ENCODE measurements at places on chromosomes 2 and 18.

DNA sequence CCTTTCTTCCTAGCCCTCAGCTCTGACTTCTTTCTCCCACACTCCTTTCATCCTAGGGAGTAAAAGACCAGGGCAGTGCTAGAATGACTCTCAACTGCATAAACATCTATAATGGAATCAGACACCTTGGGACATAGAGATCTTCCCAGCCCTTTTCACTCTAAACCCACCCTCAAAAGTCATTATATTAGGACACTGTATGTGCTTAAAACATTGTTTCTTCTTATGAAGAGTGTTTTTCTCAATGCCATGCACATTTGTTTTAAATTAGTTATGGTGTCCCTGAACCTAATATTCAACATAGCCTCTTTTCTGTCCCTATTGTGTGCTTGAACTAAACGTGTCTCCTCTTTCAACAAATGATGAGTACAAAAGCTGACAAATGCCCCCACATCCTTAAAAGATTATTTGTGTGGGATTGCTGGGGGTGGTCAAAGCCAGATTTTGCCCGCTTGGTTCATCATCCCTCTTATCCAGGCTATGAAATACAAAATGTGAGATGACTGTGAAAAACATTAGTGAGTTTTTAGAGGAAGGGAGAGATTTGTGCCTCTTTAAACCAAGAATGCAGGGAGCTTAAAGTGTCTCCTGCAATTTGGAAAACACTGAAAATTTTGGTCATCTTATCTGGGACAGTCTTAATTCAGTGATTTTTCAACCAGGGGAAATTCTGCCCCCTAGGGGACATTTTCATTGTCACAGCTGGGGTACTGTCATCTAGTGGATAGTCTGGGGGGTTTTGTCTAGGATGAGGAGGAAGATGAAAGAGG is 29.0 kb downstream of the SERPINB5 start:
- DNase-seq = no peak

GRCh38 chr2:238290091-238290509 is 1.7 kb upstream of the PER2 start:
- no peak for DNase-seq

GRCh38 chr2:214492608-214493007 is 81.8 kb downstream of the VWC2L start:
- DNase-seq = no peak

GRCh38 chr2:68745006-68745405 is 10.4 kb downstream of the ARHGAP25 start:
- DNase-seq = no peak

- DNase-seq = no peak
Measured at GRCh38 chr2:28325173-28325566, 67.5 kb upstream of the FOSL2 start.

GRCh38 chr18:53443336-53443735 is 781.1 kb downstream of the MBD2 start:
- DNase-seq = no peak

GRCh38 chr2:183926433-183926832 is 671.9 kb upstream of the ZNF804A start:
- no peak for DNase-seq

DNA sequence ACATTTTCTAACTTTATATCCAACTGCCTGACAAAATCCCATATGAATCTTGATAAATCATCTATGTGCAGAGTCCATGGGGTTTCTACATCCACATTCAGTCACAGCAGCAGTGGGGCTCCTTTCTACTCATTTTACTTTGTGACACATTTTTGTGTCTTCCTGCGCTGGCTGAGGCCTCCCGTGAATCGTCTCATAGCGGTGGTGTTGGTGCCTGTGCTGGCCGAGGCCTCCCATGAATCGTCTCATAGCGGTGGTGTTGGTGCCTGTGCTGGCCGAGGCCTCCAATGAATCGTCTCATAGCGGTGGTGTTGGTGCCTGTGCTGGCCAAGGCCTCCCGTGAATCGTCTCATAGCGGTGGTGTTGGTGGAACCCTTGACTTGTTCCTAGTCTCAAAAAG is 17.0 kb downstream of the SNED1 start:
- no peak for DNase-seq

DNA sequence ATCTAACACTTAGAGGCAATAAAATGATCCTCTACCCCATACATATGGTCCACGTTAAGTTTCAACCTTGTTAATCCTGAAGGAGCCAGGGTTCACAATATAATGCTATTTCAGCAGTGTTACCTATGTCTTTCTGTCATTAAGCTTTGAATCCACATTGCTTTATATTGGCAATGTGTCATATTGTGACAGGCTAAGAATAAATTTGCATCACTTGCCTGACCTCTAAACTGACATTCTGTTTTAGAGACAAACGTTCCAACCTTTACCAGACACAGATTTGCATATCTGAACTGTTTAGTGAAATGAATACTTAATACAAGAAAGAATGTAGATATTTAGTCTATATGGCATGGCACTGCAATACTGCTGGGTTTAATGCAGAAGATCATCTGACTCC is 98.4 kb downstream of the UNC80 start:
- DNase-seq = no peak

- DNase-seq = no peak
Measured at GRCh38 chr18:63146828-63147409, 172.7 kb downstream of the BCL2 start.

DNA sequence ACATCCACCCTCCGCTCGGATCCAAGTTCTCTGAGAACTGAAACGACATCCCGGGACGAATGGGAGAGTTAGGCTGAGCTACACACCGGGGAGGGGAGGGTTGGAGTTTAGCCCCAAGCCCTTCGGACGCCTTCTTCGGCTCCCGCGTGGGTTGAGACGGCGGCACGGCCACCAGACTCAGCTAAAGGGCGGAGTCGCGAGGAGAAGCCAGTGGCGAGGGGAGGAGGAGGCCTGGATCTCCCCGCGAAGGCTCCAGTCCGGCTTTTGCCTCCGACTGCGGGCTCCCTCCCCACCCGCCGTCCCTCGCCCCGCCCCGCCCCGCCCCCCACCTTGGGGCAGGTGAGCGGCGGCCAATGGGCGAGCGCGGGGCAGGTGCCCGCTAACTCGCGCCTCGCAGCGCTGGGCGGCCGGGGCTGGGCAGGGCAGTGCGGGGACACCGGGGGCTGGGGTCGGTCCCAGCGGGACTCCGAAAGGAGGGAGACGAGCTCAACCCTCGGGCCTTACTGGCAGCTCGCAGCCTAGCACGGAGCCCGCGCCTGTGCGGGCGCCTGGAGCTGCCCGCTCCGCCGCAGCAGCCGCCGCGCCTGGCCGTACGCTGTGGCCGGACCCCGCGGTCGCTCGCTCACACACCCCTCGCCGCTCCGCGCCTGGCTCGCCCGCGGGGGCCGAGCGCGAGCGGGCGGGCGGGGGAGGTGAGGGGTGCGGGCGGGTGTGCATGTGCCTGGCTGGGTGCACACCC is at the start of gene EMX1:
Gene EMX1, plus strand, starts transcription at position 382 of the 739 bp plus-strand sequence. Its CDS starts 334 bp downstream, at position 716.
- DNase-seq = peak; percentile 91

DNA sequence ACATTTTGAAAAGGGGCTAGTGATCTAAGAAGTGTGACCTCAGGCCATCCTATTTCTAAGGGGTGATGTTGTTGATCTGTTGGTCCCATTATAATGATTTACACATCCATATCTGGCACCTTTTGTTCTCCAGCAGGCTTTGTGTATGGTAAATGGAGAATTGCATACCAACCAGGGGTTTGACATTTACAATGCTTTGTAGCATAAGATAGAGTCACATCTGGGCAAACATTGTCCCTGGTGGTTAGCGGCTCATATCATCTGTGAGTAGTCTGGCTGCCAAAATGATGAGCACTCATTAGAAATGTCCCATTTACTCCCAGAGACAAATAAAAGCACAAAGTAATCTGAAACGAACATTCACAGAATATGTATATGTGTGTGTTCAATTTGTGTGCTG is 1775.5 kb upstream of the CELF4 start:
- DNase-seq = no peak

DNA sequence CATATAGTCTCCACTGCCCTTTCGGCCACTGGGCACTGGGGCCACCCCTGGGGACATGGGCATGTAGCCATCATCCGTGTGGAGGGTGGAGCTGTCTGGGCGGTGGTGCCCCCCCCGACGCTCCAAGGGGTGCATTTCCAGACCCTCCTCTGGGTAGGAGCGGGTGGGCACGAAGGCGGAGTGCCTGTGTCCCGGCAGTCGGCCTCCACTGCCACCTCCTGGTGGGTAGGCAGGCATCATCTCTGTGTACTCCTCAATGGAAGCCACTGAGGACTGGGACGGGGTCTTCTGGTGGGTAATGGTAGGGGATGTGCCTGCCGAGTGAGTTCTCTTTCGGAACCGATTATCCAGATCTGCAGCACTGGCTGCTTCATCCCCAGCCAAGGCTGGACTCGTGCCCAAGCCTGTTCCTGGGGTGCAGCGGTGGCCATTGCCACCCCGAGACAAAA is 2.8 kb downstream of the IRS1 start:
- DNase-seq = no peak

GRCh38 chr2:112698834-112699515 is 21.8 kb upstream of the NT5DC4 start:
- no peak for DNase-seq

GRCh38 chr18:23136326-23137096 is 1.2 kb downstream of the CABLES1 start:
- peak; percentile 38 for DNase-seq

- peak; percentile 70 for DNase-seq
Measured at GRCh38 chr2:55779459-55780421, 86.1 kb upstream of the PNPT1 start.

DNA sequence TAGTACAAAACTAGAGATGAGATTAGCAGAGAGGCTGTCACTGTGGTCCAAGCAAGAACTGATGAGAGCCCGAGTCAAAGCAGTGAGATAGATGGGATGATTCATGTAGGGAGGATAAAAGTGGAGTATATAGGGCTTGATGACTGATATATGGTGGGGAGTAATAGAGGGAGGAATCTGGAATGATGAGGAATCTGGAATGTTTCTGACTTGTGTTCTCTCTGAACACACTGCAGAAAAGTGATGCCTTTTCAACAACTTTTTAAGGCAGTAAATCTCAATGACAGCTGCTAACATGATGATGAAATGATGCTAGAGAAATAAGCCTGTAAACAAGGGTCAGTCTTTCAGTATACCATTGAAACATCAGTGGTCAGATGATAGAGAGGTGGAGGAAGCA is 143.5 kb upstream of the SP5 start:
- DNase-seq = no peak

DNA sequence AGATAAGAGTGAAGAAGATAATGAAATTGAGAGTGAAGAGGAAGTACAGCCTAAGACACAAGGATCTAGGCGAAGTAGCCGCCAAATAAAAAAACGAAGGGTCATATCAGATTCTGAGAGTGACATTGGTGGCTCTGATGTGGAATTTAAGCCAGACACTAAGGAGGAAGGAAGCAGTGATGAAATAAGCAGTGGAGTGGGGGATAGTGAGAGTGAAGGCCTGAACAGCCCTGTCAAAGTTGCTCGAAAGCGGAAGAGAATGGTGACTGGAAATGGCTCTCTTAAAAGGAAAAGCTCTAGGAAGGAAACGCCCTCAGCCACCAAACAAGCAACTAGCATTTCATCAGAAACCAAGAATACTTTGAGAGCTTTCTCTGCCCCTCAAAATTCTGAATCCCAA is 15.7 kb downstream of the MSH6 start:
- DNase-seq = no peak

DNA sequence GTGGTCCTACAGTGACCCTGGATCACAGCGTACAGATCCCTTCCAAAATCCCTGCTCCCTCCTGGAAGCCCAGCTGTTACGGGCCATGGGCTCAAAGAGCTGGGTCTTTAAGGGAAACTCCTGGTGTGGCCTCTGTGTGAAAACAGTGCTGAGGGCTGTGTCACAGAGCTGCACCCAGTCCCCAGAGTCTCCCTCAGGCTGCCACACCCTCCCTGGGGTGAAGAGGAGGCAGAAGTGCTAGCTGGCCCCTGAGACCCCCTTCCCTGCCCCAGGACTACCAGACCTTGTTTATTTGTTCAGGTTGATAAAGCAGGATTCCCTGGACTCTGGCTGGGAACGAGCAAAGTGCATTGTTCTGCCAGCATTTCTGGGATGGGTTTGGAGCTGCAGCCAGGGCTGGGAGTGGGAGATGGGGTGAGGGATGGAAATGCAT is 7.7 kb downstream of the ATOH8 start:
- no peak for DNase-seq

DNA sequence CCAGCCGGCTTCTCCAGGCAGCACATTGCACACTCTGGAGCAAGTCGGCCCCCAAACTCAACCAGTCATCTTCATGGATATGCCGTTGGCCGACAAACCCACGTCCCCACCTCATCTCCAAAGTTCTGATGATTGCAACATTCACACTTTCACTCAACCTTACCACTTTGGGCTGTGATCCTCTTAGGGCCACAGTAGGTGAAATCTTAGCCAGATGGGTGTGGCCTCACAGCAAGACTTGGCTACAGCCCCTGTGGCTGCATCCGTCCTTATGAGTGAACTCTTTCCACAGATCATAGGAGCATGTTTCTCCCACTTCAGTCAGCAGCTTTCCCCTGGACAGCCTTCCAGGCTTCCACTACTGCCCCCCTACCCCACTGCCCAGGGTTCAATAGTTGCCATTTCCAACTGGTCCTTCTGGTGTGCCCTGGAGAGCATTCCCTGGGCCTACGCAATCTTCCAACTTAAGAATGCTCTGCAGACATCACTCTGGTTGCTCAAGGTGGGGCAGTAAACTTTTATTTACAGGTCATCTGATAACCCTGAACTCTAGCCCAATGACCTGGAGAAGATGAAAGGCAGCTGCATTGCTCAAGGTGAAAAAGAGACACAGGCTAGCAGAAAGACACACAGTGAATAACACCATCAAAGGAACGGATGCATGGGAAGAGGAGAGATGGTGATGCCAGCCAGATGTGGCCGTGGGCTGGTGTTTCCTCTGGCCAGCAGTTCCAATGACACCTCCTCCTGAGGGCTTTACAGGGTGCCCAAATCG is 34.5 kb downstream of the ARL4C start:
- peak; percentile 86 for DNase-seq

- no peak for DNase-seq
Measured at GRCh38 chr18:68611311-68611710, 103.6 kb downstream of the TMX3 start.

GRCh38 chr2:66852953-66853352 is 418.0 kb downstream of the MEIS1 start:
- no peak for DNase-seq

DNA sequence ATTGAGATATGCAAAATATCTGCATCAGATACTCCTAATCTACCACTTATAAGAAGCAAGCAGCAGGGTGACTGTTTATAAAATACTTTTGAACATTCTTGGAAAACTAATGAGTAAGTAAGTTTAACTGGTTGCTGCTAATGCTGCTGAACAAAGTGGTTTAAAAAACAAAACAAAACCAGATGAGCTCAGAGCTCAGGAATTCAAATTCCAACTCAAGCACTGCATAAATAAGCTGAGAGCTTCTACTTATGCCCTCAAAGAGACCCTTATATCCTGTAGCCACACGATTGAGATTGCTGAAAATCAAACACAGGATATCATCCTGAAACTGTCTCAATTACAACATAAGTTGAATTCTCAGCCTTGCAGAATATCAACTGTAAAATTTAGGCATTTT is 62.3 kb upstream of the NYAP2 start:
- DNase-seq = no peak

- DNase-seq = no peak
Measured at GRCh38 chr2:134324947-134325346, 71.1 kb downstream of the MGAT5 start.

- no peak for DNase-seq
Measured at GRCh38 chr2:39865751-39866150, 86.7 kb upstream of the THUMPD2 start.

GRCh38 chr2:227824711-227825110 is 11.1 kb downstream of the CCL20 start:
- DNase-seq = no peak

GRCh38 chr2:196337208-196337953 is 166.0 kb upstream of the STK17B start:
- no peak for DNase-seq

- no peak for DNase-seq
Measured at GRCh38 chr2:236165842-236166795, 2.1 kb downstream of the GBX2 start.

GRCh38 chr2:125386074-125386473 is 1269.9 kb upstream of the GYPC start:
- DNase-seq = no peak

Data from Caco-2 (cell line).